PC-9 (cell line): ENCODE measurements at places on chromosomes 6 and 20. TPM values are rescaled to one million over a fixed set of nuclear protein-coding genes. Genes with fewer than 3 reads are reported as not detected.

The ETV7 gene
- 0.57 and 0.83 TPM in 2 replicates for total RNA-seq

- no peaks in the 10 kb centered on the region for H3K4me1 ChIP-seq
- no peaks in the 10 kb centered on the region for H3K27me3 ChIP-seq
- no peak overlapping the region for H3K4me3 ChIP-seq
- H3K36me3 ChIP-seq = no peaks in the 10 kb centered on the region
- DNase-seq = no peak
Observed at GRCh38 chr20:15866916-15867730, 706.1 kb downstream of the KIF16B start.

DNA sequence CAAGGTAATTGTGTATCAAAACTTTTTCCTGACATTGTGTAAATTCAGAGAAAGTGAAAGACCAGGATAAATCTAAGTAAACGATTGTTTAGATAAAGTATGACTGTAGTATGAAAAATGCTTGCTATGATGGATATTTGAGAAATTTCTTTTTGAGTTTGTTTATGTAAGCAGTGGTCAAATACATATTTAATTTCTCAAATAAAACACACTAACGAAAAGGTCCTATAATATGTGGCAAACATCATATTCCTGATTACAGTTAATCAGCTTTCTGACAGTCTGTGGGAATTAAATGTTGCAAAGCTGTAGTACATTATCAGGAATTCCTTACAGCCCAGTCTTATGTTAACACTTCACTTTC, 636.9 kb downstream of the MMUT start:
- H3K4me3 ChIP-seq = peak overlapping the region; percentile 37; the same call in 1 of the 2 replicates
- no peaks in the 10 kb centered on the region for H3K27me3 ChIP-seq
- peak overlapping the region; percentile 99 for H3K27ac ChIP-seq
- H3K36me3 ChIP-seq = no peaks in the 10 kb centered on the region
- peaks cover 32% of the 10 kb centered on the region for H3K4me1 ChIP-seq

The GSTA4 gene
- total RNA-seq = 2.5 and 3.4 TPM in 2 replicates

The FAM229B gene
- 12.3 and 16.3 TPM in 2 replicates for total RNA-seq

- no peaks in the 10 kb centered on the region for H3K36me3 ChIP-seq
- DNase-seq = no peak
- no peak overlapping the region for H3K27ac ChIP-seq
- H3K4me1 ChIP-seq = no peaks in the 10 kb centered on the region
- no peak overlapping the region for H3K4me3 ChIP-seq
Observed at GRCh38 chr6:89921197-89921596, 26.9 kb downstream of the GJA10 start.

- H3K27ac ChIP-seq = no peak overlapping the region
- H3K36me3 ChIP-seq = no peaks in the 10 kb centered on the region
- H3K4me3 ChIP-seq = no peak overlapping the region
- H3K4me1 ChIP-seq = peaks cover 48% of the 10 kb centered on the region
Observed at GRCh38 chr20:23228912-23229311, 121.7 kb upstream of the NXT1 start.

The SLC22A16 gene
- total RNA-seq = not detected in 2 replicates

The RBM38 gene
- total RNA-seq = 19.3 and 25.6 TPM in 2 replicates

DNA sequence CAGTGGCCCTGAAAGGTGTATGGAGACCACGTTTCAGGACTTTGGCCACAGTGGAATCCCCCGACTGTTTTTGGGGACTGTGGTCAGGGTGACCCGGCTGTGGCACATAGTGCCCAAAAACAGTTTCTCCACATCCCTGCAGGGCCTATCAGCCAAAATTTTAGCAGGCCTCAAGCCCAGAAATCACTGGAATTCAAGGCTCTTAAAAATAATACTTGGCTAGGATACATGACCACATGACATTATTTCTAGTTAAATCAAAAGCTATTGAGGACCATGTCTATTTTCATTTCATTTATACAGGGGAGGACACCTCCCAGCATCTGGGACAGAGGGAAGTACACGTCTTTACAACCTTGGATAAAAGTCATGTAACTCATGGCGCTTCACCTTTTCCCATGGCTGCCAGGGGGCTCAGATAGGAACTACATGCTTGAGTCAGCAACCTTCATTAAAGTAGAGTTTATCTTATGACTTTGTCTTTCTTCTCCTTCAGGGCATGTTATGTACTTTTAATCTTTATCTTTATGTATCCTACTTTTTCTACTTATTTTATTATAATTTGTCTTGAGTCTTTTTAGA, 70.8 kb upstream of the CD93 start:
- no peak for DNase-seq
- H3K27ac ChIP-seq = peak overlapping the region; percentile 87
- no peaks in the 10 kb centered on the region for H3K36me3 ChIP-seq

The RUNX2 gene
- 10.4 and 12.5 TPM in 2 replicates for total RNA-seq

The HSF2 gene
- 12.4 and 15.5 TPM in 2 replicates for total RNA-seq

- H3K4me1 ChIP-seq = peaks cover 14% of the 10 kb centered on the region; the same call in 1 of the 2 replicates
- no peak for DNase-seq
- no peak overlapping the region for H3K4me3 ChIP-seq
- no peak overlapping the region for H3K27ac ChIP-seq
Observed at GRCh38 chr20:4873396-4873795, 127.9 kb downstream of the SLC23A2 start.

DNA sequence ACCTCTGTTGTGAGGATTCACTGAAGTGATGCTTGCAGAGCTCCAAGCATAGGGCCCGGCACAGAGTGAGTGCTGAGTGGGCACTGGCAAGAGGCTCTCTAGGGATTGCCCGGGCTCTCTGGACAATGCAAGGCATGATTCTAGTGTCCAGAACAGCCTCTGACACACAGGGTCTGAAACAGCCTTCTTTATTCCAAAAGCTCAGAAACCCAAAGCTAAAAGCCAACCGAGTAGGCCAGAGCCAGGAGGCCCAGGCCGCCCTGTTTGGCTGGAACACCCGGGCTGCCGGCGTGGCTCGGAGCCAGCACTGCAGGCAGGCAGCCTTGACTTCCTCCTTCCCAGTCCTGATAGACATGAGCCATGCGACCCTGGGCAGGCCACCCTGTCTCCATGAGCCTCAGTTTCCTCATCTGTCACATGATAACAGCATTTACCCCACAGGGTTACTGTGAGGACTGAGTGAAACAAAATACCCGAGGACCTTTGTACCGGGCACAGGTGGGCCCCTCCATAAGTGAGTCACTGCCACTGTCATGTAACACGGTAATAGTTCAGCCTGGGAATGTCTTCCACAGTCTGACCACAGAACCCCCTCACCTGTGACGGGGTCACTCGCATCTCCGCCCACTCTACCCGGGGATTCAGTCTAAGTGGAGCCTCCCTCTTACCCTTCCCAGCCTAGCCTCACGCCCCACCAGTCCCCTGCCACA, 51.5 kb downstream of the PTPRT start:
- DNase-seq = no peak
- H3K27me3 ChIP-seq = peaks cover 58% of the 10 kb centered on the region
- no peaks in the 10 kb centered on the region for H3K36me3 ChIP-seq
- H3K4me1 ChIP-seq = no peaks in the 10 kb centered on the region

The CLVS2 gene
- total RNA-seq = not detected in 2 replicates

DNA sequence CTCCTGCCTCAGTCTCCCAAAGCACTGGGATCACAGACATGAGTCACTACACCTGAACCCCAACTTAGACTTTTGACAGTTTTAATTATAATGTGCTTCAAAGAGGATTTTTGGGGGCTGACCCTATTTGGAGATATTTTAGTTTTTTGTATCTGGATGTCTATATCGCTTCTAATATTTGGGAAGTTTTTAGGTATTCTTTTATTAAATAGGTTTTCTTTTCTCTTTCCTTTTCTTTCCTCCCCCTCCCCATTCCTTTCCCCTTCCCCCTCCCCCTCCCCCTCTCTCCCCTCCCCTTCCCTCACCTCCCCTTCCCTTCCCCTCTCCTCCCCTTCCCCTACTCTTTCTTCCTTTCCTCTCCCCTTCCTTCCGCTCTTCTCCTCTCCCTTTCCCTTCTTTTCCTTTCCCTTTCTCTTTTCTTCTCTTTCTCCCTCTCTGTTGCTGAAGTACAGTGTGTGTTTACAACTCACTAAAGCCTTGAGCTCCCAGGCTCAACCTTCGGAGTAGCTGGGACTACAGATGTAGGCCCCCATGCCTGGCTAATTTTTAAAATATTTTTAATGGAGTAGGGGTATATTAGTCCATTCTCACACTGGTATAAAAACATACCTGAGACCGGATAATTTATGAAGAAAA, 24.4 kb upstream of the NKX2-4 start:
- DNase-seq = no peak
- H3K4me3 ChIP-seq = no peak overlapping the region
- H3K4me1 ChIP-seq = no peaks in the 10 kb centered on the region
- H3K27ac ChIP-seq = no peak overlapping the region
- no peaks in the 10 kb centered on the region for H3K36me3 ChIP-seq
- 0 out of 2 replicates have a peak, but pooled peaks cover 6% of the 10 kb centered on the region for H3K27me3 ChIP-seq

The CST5 gene
- total RNA-seq = 0.93 and 2.2 TPM in 2 replicates

GRCh38 chr20:29299811-29300578, 1957.5 kb upstream of the DEFB115 start:
- H3K36me3 ChIP-seq = no peaks in the 10 kb centered on the region
- no peak overlapping the region for H3K4me3 ChIP-seq
- no peak for DNase-seq
- H3K4me1 ChIP-seq = no peaks in the 10 kb centered on the region
- H3K27ac ChIP-seq = no peak overlapping the region
- H3K27me3 ChIP-seq = 0 out of 2 replicates have a peak, but pooled peaks cover 3% of the 10 kb centered on the region

DNA sequence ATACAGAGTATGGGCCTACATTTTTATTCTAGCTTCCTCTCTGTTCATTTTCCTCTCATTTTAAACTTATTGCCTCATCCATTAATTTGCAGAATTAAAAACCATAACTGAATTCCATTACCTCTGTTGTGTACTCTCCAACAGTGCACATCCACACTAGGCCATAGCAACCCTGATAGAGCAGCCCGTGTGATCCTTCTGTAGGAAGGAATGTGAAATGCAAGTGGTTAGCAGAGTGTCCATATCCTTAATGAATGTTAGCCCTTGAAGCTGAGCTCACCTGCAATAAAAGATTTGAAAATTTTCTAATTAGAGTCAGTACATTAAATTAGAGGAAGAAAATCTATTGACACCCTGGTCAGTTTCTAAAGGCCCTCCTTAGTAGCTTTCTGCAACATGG, 6.5 kb upstream of the GRIK2 start:
- no peaks in the 10 kb centered on the region for H3K36me3 ChIP-seq
- H3K4me3 ChIP-seq = no peak overlapping the region
- no peak for DNase-seq
- no peak overlapping the region for H3K27ac ChIP-seq
- peaks cover 13% of the 10 kb centered on the region; the same call in 1 of the 2 replicates for H3K27me3 ChIP-seq

The PRSS16 gene
- 32.3 and 32.5 TPM in 2 replicates for total RNA-seq

The FAM50B gene
- total RNA-seq = 14.3 and 16.3 TPM in 2 replicates

GRCh38 chr20:62501801-62502495, 26.2 kb upstream of the GATA5 start:
- H3K27me3 ChIP-seq = no peaks in the 10 kb centered on the region
- no peak overlapping the region for H3K4me3 ChIP-seq
- H3K36me3 ChIP-seq = no peaks in the 10 kb centered on the region
- H3K27ac ChIP-seq = no peak overlapping the region
- H3K4me1 ChIP-seq = no peaks in the 10 kb centered on the region

DNA sequence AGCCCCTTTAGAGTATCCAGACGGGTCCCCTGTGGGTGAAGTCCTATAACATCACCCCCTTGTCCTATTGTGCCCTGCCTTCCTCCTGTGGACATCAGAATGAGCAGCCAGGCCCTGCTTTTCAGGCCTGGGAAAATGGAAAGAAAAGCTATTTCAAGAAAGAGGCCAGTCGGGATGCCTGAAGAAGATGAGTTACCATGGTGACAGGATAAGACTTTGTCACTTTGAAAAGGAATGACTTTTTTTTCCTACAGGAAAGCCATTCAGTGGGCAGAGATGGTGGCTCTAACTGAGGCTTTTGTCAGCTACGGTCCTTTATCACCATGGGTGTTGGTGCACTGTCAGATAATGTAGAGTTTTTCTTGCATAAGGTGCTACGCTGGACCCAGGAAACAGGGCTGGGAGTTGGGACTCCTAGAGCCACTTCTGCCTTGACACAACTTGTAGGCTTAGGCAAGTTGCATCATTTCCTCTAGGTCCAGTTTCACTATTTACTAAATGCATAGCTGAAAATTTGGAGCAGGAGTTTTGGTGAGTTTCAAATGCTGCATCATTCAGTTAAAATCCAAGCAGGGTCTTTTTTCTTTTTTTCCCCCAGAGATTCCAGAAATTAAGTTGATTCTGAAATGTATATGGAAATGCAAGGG, 293.6 kb upstream of the PRND start:
- no peaks in the 10 kb centered on the region for H3K27me3 ChIP-seq
- H3K4me3 ChIP-seq = no peak overlapping the region
- no peaks in the 10 kb centered on the region for H3K4me1 ChIP-seq

The DUSP15 gene
- not detected in 2 replicates for total RNA-seq

The CALHM5 gene
- total RNA-seq = not detected in 2 replicates

DNA sequence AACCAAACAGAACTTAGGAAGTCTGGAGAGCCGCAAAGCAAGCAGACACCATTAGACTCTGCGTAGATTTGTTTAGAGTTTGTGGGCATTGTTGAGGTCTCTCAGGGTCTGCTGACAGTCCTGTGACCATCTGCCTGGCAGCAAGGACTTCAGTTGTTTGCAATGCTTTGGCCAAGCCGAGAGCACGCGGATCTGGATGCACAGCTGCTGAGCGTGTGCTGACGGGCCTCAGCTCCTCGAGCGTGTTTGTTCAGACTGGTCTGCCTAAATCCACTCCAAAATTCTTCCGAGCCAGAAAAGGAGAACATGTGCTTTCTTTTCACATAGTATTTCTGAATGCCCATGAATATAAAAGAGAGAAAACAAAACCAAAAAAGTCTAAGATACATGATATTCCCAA, 159.0 kb downstream of the ZNF217 start:
- no peaks in the 10 kb centered on the region for H3K4me1 ChIP-seq
- no peak for DNase-seq
- H3K27me3 ChIP-seq = peaks cover 56% of the 10 kb centered on the region

The ENPP3 gene
- not detected in 2 replicates for total RNA-seq

The PDE7B gene
- total RNA-seq = 0.31 TPM in 1 of 2 replicates, not detected in the other

GRCh38 chr6:158801655-158802294, 17.4 kb downstream of the EZR start:
- peaks cover 96% of the 10 kb centered on the region for H3K4me1 ChIP-seq
- 0 out of 2 replicates have a peak overlapping the region, but pooled peaks have one; percentile 3 for H3K4me3 ChIP-seq
- no peaks in the 10 kb centered on the region for H3K27me3 ChIP-seq
- DNase-seq = no peak

- no peaks in the 10 kb centered on the region for H3K27me3 ChIP-seq
- no peaks in the 10 kb centered on the region for H3K36me3 ChIP-seq
- no peak for DNase-seq
Observed at GRCh38 chr20:37291724-37292126, 2.3 kb downstream of the MANBAL start.

The PKIB gene
- total RNA-seq = 4.8 and 7.0 TPM in 2 replicates

The ANKEF1 gene
- 9.5 and 11.1 TPM in 2 replicates for total RNA-seq

GRCh38 chr6:149076355-149076734, 241.2 kb upstream of the TAB2 start:
- H3K27me3 ChIP-seq = no peaks in the 10 kb centered on the region
- H3K4me3 ChIP-seq = no peak overlapping the region
- H3K27ac ChIP-seq = peak overlapping the region; percentile 41
- DNase-seq = no peak
- H3K36me3 ChIP-seq = no peaks in the 10 kb centered on the region

GRCh38 chr6:36514554-36515456, 32.5 kb downstream of the STK38 start:
- no peaks in the 10 kb centered on the region for H3K27me3 ChIP-seq
- H3K4me1 ChIP-seq = peaks cover 5% of the 10 kb centered on the region; the same call in 1 of the 2 replicates
- H3K36me3 ChIP-seq = peaks cover 20% of the 10 kb centered on the region; the same call in 1 of the 2 replicates

GRCh38 chr20:45347297-45347935, 808 bp downstream of the SDC4 start:
- peaks cover 51% of the 10 kb centered on the region for H3K4me1 ChIP-seq
- DNase-seq = no peak
- H3K27me3 ChIP-seq = no peaks in the 10 kb centered on the region
- no peaks in the 10 kb centered on the region for H3K36me3 ChIP-seq

- no peak for DNase-seq
- H3K4me1 ChIP-seq = peaks cover 16% of the 10 kb centered on the region
- no peaks in the 10 kb centered on the region for H3K27me3 ChIP-seq
- no peaks in the 10 kb centered on the region for H3K36me3 ChIP-seq
- no peak overlapping the region for H3K4me3 ChIP-seq
Observed at GRCh38 chr6:157596886-157597285, 215.9 kb downstream of the ZDHHC14 start.
